H9 (cell line): ENCODE measurements at places on chromosomes 2 and 18.

GRCh38 chr2:176729706-176730569 lies 460.7 kb downstream of the MTX2 start:
- no peak overlapping the region for H3K27ac ChIP-seq
- no peak overlapping the region for H3K4me3 ChIP-seq
- no peaks in the 10 kb centered on the region for H3K36me3 ChIP-seq
- H3K4me1 ChIP-seq: no peaks in the 10 kb centered on the region
- H3K27me3 ChIP-seq: no peaks in the 10 kb centered on the region

DNA sequence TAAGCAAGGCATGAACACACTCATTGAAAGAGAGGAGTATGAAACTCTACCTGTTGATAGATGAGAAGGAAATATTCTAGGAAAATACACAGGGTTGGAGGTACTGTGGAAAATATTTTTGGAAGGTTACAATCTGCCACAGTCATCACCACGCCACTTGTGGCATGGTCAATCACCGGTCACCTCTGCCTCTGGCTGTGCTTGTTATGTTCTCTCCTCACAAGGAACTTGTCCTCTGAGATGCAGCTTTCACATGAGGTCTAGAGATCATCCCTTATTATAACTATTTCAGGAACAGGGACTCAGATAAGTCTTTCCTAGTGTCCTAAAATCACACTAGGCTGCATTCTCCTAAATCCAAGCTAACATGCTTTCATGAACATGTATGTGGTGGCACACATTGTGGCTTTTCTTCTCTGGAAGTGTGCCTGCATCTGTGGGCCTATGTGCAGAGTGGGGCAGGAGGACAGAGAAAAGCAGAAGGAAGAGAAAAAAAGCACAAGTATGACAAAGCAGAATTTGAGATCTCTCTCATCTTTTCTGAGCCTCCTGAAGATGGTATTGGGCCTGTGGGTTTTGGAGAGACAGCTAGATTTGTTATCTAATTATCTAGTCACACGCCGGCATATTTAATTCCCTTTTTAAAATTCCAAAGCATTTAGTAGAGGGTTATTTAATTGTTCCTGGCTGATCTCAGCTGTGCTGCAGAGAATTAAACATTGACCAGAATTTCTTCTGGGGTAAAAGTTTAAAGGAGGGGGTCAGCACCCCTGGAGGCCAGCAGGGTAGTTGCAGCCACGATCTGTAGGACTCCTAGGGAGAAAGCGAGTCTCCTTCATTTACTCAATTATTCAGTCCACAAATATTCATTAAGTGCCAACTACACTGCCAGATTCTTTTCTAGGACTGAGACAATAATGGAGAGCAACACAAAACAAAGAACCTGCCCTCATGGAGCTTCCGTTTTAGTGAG lies 294.6 kb downstream of the RDH14 start:
- DNase-seq: no peak
- no peaks in the 10 kb centered on the region for H3K27me3 ChIP-seq
- H3K27ac ChIP-seq: no peak overlapping the region
- H3K4me3 ChIP-seq: no peak overlapping the region
- no peaks in the 10 kb centered on the region for H3K4me1 ChIP-seq
- H3K36me3 ChIP-seq: no peaks in the 10 kb centered on the region

GRCh38 chr2:205496370-205496769 lies 185.9 kb upstream of the NRP2 start:
- no peak overlapping the region for H3K27ac ChIP-seq
- H3K4me3 ChIP-seq: no peak overlapping the region
- DNase-seq: no peak

- H3K4me3 ChIP-seq: no peak overlapping the region
- H3K4me1 ChIP-seq: peaks cover 15% of the 10 kb centered on the region
- no peak for DNase-seq
- no peaks in the 10 kb centered on the region for H3K27me3 ChIP-seq
- no peak overlapping the region for H3K27ac ChIP-seq
These were observed 57.6 kb downstream of the CRIM1 start for GRCh38 chr2:36413218-36413617.

- no peaks in the 10 kb centered on the region for H3K4me1 ChIP-seq
- no peak overlapping the region for H3K4me3 ChIP-seq
- peak; percentile 23 for DNase-seq
- peaks cover 39% of the 10 kb centered on the region for H3K36me3 ChIP-seq
- H3K27ac ChIP-seq: no peak overlapping the region
- H3K27me3 ChIP-seq: no peaks in the 10 kb centered on the region
These were observed 81.8 kb downstream of the HDAC4 start for GRCh38 chr2:239318790-239319661.

- H3K27ac ChIP-seq: no peak overlapping the region
- H3K4me1 ChIP-seq: no peaks in the 10 kb centered on the region
- H3K4me3 ChIP-seq: no peak overlapping the region
These were observed 33.4 kb downstream of the LAMA3 start for GRCh38 chr18:23722646-23723045.

GRCh38 chr2:62938126-62938525 lies 112.5 kb upstream of the OTX1 start:
- H3K4me1 ChIP-seq: peaks cover 2% of the 10 kb centered on the region; the same call in 1 of the 2 replicates
- no peak for DNase-seq
- no peaks in the 10 kb centered on the region for H3K27me3 ChIP-seq
- no peak overlapping the region for H3K27ac ChIP-seq
- H3K4me3 ChIP-seq: no peak overlapping the region

DNA sequence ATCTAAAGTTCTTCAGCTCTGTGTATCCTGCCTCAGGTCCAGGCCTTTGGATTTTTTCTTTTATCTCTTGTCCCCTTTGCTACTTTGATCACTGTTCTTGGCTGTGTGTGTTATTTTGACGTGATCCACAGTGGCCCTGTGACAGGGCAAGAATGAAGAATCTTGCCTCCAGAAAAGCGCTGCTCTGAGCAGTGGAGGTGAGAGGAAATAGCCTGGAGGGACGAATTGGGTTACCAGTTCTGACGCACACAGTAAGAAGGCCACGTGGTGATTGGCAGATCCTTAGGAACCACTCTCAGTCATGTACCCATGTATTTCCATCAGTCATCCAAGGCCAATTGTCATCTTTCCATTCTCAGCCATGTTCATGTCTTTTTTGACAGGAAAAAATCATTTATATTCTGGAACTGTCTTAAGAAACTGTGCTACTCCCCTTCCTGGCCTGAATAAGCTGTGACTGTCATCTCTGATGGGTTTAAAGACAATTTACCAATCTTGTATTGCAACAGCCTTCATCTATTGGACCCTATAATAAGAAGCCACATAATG lies 47.6 kb downstream of the MAPK4 start:
- H3K4me1 ChIP-seq: no peaks in the 10 kb centered on the region
- no peak for DNase-seq

DNA sequence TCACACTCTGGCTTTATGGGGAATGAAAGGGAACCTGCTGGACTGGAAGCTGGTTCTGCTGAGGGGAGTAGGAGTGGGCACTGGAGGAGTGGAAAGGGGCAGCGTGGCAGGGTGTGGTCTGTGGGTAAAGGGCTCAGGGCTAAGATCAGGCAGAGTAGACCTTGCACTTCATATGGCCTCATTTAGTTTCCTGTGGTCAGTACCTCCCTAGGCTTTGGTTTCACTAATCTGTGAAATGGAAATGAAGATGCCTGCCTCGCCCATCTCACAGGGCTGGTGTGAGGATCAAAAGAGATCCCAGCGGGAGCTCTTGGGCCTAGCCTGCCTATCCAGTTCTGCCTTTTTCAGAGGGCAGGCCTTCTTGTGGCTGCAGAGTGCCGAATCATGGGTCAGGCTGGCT lies 208.7 kb downstream of the LOXHD1 start:
- no peak overlapping the region for H3K27ac ChIP-seq
- no peaks in the 10 kb centered on the region for H3K36me3 ChIP-seq
- peaks cover 7% of the 10 kb centered on the region; the same call in 1 of the 2 replicates for H3K4me1 ChIP-seq
- peak; percentile 79 for DNase-seq
- H3K4me3 ChIP-seq: peak overlapping the region; percentile 50; the same call in 1 of the 3 replicates
- no peaks in the 10 kb centered on the region for H3K27me3 ChIP-seq

DNA sequence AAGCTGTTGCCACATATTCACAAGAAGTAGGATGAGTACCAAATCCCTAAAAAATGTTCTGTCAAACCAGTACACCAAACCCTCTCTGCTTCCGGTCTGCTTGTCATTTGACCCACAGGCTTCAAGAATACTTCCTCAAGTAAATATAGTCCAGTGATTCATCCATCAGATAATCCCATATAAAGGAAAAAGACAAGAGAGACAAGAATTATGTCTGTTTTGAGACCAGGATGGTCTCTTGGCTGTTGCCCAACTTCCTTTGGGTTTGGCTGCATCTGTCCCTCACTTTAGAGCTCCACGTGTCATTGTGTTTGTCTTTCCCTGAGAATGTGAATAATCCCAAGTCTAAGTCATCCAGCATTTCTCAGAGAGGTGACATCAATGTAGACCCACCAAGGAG lies 91.5 kb upstream of the NRP2 start:
- no peak overlapping the region for H3K4me3 ChIP-seq
- H3K27ac ChIP-seq: no peak overlapping the region
- DNase-seq: no peak
- H3K4me1 ChIP-seq: no peaks in the 10 kb centered on the region
- H3K27me3 ChIP-seq: no peaks in the 10 kb centered on the region

- no peaks in the 10 kb centered on the region for H3K27me3 ChIP-seq
- no peak overlapping the region for H3K27ac ChIP-seq
- no peaks in the 10 kb centered on the region for H3K4me1 ChIP-seq
- no peak for DNase-seq
- H3K36me3 ChIP-seq: no peaks in the 10 kb centered on the region
These were observed 220.2 kb upstream of the SMAD7 start for GRCh38 chr18:49170925-49171505.

- no peak for DNase-seq
- H3K36me3 ChIP-seq: no peaks in the 10 kb centered on the region
- no peaks in the 10 kb centered on the region for H3K27me3 ChIP-seq
- H3K4me1 ChIP-seq: no peaks in the 10 kb centered on the region
These were observed 255.9 kb upstream of the ERBB4 start for GRCh38 chr2:212794471-212794870.

DNA sequence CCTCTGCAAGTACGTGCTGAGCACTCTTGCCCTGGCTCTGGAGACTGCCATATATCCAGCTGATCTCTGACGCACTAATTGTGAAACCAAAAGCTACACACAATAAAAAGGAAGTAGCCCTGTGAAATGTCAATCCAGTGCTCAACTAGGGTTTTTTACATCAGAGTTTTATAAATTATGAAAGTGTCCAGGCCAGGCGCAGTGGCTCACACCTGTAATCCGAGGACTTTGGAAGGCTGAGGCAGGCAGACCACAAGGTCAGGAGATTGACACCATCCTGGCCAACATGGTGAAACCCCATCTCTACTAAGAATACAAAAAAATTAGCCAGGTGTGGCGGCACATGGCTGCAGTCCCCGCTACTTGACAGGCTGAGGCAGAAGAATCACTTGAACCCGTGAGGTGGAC lies 24.5 kb upstream of the PEX13 start:
- DNase-seq: no peak
- H3K36me3 ChIP-seq: peaks cover 14% of the 10 kb centered on the region
- H3K4me3 ChIP-seq: no peak overlapping the region

DNA sequence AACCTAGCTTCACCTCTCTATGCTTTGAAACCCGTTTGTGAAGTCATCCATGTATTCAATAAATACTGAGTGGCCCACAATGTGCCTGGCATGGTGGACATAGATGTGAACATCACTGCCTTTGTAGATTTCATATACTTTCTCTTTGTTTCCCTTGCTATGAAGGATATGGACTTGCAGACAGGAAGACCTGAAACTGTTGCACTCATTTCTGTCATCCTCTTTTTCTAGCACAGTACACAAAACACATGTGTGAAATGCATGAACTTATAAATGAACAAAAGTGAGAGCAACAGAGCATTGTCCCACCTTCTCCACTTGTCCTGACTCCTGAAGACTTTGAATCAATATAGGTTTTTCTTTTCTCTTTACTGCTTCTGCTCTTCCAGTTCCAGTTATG lies 249.4 kb upstream of the LINC00305 start:
- no peak overlapping the region for H3K4me3 ChIP-seq
- no peak overlapping the region for H3K27ac ChIP-seq
- H3K27me3 ChIP-seq: no peaks in the 10 kb centered on the region

- 0 out of 2 replicates have a peak, but pooled peaks cover 2% of the 10 kb centered on the region for H3K36me3 ChIP-seq
- H3K4me3 ChIP-seq: no peak overlapping the region
- no peaks in the 10 kb centered on the region for H3K27me3 ChIP-seq
- no peak for DNase-seq
- H3K4me1 ChIP-seq: peaks cover 6% of the 10 kb centered on the region
These were observed 42.4 kb upstream of the C1GALT1C1L start for GRCh38 chr2:43718530-43719124.

DNA sequence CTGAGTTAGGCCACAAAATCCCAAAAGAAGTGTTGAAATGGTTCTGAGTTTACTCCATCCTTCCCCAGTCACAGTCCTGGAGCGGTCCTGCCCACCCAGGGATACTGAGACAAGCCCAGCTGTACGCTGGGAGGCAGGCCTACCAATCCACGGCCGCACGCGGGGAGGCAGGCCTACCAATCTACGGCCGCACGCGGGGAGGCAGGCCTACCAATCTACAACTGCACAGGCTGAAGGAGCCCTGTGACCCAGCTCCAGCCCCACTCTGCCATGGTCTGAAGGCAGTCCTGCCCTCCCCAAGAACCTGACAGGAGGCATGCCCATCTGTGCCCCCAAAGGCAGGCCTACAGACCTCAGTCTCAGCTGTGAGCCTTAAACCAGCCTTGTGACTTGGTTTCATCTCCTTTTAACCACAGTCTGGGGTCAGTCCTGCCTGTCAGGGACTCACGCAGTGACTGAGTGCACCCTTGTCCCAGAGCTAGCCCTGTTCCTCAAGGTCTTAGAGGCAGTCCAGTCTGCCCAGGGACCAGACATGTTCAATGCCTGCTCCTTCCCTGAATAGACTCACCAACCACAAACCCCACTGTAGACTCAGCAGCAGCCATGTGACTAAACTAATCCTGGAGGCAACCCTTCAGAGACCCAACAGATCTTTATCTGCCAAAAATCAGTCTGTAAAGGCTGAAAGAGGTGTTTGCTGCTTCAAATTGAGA lies 36.8 kb downstream of the GPC1 start:
- no peaks in the 10 kb centered on the region for H3K4me1 ChIP-seq
- no peaks in the 10 kb centered on the region for H3K36me3 ChIP-seq
- no peak overlapping the region for H3K4me3 ChIP-seq
- no peaks in the 10 kb centered on the region; the same call in 1 of the 2 replicates for H3K27me3 ChIP-seq
- H3K27ac ChIP-seq: no peak overlapping the region

DNA sequence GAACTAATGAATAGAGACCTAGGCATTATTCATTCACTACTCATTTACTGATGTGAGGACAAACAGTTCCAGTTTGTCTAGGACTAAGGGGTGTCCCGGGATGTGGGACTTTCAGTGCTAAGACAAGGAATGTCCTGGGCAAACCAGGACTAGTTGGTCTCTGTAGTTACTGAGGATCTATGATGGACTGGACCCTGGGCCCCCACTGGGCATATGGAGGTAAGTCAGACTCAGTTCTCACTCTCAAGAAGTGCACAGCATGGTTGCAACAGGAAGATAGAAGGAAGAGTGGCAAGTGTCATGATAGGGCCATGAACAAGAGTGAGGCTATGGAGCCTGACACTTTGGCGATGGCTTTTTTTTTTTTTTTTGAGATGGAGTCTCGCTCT lies 128.2 kb downstream of the MYCN start:
- H3K4me3 ChIP-seq: no peak overlapping the region
- no peak overlapping the region for H3K27ac ChIP-seq
